ENCODE measurements at places on chromosomes 2 and 18.

DNA sequence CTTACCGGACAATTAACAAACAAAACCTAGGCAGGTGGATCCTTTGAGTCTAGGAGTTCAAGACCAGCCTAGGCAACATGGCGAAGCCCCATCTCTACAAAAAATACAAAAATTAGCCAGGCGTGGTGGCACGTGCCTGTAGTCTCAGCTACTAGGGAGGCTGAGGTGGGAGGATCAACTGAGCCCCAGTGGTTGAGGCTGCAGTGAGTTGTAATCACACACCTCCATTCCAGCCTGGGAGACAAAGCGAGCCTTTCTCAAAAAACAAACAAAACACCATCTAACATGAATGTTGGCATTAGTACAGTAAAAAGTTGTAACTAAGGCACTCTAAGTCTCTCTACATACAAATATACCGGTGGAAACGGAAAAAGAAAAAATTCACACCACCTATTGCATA, 5.3 kb downstream of the SP3 start:
- no peak for DNase-seq

DNA sequence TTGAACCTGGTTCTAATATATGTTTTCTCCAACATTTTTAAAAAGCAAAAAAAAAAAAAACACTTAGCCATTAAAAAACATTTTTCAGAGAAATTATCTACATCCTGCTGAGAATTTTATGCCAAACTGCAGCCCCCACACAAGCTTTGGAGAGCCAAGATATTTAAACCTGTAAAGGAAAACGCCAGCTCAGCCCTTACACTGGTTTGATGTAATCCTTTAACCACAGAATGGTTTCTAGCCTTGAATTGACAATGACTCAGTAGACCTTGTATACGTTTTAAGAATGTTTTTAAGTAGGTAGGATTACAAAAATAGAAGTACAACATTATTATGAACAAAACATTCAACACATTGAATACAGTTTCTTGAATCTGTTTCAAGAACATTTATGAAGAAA, 113.6 kb downstream of the BABAM2 start:
- no peak for DNase-seq

DNA sequence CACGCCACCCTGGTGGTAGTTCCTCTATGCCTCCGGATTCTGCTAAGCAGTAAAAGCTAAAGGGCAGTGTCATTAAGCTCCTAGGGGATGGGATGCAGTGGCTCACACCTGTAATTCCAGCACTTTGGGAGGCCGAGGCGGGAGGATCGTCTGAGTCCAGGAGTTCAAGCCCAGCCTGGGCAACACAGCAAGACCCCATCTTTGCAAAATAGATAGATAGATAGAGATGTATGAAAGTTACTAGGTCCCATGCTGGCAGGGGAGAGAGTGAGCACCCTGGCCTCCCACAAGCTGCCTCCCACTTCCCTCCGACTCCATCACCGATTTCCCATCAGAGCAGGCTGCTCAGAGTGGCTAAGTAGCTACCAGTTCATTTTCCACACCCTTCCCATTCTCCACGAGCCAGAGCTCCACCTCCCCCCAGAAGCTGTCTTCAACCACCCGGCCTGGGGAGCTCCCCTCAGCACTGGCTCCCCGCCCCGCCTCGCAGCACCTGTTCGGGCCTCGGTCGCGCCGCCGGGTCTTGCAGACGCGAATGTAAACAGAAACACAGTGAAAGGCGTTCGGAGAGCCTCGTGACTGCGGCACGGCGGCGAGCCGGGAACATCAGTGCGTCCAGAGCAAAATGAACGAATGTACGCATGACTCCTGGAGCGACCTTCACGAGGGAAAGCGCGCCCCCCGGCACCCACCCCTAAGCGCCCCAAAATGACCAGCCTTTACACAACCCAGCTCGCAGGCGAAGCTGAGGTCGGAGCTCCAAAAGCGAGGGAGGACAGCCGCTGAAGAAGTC, 598 bp upstream of the CEP68 start:
- peak; percentile 75 for DNase-seq

- DNase-seq: no peak
Observed at GRCh38 chr2:207584952-207585351, 40.2 kb downstream of the METTL21A start.

GRCh38 chr2:201167546-201167945, 15.4 kb upstream of the CASP10 start:
- DNase-seq: no peak

GRCh38 chr2:90076311-90076710, 1384.8 kb downstream of the RPIA start:
- DNase-seq: no peak

DNA sequence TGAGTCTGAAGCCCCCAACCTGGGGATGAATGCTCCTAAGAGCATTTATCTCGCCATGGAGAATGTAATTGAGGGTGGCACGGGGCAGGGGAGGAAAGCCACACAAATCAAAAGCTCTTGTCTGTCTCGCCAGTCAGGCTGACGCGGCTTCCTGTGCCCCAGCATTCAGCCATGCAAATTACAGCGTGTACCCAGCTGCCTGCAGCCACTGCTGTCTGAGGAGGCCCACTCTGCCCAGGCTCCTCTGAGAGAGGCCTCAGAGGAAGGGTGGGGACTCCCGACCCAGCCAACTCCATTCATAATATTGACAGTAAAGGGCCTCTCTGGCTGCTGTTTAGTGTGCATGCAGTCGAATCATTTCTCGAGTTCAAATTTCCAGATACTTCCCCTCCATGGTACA, 22.0 kb downstream of the SMAD7 start:
- DNase-seq: peak; percentile 87

DNA sequence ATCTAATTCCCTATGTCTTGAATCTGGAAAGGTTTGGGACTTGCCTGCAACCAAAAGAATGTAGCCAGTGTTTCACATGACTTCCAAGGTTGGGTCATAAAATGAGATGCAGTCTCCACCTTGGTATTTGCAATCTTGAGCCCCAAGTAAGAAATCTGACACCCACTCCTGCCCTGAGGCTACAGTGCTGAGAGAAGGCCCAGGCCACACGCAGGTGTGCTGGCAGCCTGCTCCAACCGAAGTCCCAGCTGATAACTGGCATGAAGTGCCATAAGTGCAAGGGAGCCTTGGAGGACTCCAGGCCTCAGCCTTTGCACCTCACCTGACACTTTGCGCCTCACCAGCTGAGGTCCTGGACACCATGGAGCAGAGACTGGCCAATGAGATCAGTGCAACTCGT, 182.7 kb downstream of the ANAPC1 start:
- DNase-seq: no peak

DNA sequence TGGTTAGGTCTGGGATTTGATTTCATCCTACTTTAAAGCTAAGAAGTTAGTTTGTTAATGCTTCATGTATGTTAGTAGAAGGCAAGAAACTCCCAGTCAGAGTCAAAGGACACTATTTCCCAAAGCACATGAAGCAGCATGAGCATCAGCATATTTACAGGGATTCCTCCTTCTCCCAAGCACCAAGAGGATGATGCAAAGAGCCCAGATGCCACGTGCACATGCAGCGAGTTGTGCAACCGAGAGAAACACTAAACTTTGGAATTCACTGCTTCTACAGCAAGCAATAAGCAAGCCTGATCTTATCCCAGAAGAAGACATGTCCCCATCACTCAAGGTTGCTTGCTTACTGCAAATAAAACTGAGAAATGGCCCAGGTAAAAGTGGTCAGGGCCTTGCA, 32.5 kb downstream of the CPO start:
- DNase-seq: no peak

GRCh38 chr2:110805894-110806452, 73.6 kb downstream of the ACOXL start:
- no peak for DNase-seq

- DNase-seq: no peak
Observed at GRCh38 chr2:154261473-154262027, 389.8 kb downstream of the GALNT13 start.

GRCh38 chr2:111652038-111652437, 232.0 kb downstream of the ANAPC1 start:
- no peak for DNase-seq

DNA sequence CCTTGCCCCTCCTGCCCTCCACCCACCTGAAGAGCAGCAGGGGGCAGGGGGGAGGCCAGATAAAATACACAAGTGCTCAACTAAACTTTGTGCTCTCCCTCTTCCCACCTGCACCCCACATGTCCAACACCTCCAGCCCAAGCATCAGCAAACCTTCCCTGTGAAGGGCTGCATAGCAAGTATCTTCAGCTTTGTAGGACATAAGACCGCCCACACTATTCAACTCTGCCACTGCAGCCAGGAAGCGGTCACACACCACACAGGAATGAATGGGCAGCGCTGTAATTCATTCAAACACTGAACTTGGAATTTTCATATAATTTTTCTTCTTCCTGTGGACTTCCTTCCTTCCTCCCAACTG, 27.5 kb downstream of the TFCP2L1 start:
- no peak for DNase-seq

DNA sequence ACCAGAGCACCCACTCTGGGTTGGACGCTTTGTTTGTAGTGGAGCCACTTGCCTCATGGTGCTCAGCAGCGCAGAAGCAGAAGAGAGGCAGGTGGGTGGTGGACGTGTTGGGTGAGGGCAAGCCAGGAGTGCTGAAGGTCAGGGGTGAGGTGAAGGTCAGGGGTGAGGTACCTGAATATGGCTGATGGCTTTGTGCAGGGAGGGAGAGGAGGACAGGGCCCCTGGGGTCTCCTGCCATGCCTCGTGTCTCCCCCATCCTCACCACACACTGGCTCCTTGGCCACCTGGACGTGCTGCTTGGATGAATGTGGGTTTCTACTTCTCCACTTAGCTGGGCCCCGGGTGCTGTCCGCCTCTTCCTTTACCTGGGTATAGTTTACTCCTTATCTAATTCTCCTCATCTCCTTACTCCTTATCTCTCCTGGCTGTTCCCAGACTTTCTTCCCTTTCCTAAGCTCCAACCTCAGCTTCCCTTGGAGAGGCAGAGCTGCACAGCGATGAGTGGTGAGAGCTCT, 68.1 kb downstream of the DYSF start:
- DNase-seq: no peak

DNA sequence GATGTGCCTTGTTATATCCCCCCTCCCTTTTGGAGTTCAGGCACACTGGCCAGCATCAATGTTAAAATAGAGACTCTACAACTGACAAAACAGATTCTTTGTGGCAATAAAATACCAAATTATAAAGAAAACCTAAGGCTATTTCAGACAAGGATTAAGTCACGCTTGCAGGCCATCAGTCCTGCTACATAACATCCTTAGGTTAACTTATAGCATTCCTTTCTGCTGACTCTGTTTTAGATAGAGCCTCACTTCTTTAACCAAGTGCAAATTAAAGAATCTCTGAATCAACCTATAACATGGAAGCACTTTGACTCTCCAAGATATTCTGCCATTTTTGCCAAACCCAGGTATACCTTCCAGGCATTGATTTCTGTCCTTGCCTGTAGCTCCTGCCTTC, 784.6 kb downstream of the RNF144A start:
- no peak for DNase-seq

DNA sequence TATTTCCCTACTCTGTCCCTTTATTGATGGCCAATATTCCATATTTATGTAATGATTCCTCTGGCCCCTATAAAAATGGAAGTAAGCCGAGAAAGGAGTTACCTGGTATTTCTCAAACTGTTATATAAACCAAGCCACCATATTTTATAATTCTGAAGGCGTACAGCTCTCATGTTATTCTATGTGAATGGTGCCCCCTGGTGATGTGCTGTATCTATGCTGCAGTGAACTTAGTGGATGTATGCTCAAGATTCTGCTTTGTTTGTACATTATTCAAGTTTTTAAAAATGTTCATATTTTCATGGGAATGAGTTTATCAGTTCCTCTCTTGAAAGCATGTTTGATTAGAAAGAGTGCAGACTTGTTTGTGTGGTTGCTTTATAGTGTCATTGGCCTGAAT, 194.5 kb upstream of the LRRTM1 start:
- DNase-seq: no peak

DNA sequence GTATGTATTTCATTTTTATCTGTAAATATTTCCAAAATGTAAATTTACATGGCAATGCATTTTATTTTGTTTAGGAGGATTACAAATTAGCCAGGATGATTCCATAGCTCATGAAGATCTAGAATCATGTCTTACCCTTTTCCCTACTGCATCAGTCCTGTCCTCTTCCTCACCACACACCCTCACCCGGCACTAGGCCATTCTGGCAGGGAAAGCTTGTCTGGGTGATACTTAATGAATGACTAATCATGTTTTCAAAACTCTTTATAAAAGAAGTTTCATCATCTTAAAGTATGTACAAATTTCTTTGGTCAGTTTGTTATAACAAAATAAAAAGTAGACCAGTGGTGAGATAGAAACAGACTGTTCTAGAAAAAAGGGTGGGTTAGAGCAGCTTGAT, 283.3 kb upstream of the VWC2L start:
- DNase-seq: no peak

- no peak for DNase-seq
Observed at GRCh38 chr2:169662744-169663143, 31.5 kb downstream of the CFAP210 start.

- DNase-seq: no peak
Observed at GRCh38 chr18:25284861-25285550, 67.0 kb downstream of the ZNF521 start.

DNA sequence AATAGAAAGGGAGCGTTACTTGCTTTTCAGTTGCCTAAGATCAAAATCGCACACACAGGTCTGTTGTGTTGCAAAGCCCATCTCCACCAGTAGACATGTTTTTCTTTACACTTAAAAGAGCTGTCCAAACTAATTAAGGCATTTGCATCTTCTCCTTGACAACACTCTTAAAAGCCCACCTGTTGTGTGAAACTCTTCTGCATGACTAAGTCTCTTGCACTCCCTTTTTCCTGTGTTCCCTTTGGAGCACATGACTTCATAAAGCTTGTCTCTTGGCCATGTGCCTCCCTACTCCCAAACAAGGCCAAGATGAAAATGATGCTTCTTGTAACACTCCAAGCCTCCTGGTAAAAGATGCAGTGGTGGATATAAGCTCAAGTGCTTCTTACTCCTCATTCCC, 26.1 kb downstream of the PID1 start:
- no peak for DNase-seq

DNA sequence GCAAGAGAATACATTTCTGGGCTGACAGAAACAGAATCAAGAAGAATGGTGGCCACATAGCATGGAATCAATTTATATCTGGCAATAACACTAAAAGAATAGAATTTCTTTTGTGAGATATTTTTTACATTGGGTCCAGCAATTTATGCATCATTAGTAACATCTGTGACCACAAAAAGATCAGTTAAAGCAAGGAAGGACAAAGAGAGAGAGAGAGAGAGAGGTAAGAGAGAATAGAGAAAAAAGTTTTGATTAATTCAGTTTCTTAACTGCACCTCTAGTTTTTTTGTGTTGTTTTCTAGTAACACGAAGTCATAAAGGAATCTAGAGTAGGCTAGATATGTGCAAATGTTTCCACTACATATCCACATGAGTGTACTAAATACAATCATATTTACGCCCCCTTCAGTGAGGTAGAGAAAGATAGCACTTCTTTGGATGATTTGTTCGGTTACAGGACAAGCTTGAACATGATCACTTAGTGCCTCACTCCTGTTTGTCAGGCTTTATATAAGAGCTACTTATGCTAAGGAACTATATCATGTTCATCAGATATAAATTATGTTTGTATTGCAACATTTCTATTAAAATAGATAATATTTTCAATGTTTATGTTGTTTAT, 247.4 kb upstream of the COL3A1 start:
- DNase-seq: no peak

- peak; percentile 7 for DNase-seq
Observed at GRCh38 chr2:234881413-234882241, 70.2 kb upstream of the SH3BP4 start.

Measured in CD4-positive, alpha-beta T cell treated with Interleukin-6 for 4 hours (primary cell).